Stimulated activated CD4-positive, alpha-beta T cell treated with anti-CD3 and anti-CD28 coated beads, Interleukin-1b, Interleukin-23, amount 100 ng/mL, for 48 hours (primary cell): ENCODE measurements at places on chromosomes 7 and 10.

- DNase-seq = no peak
Observed at GRCh38 chr7:108094933-108095710, 35.0 kb downstream of the LAMB4 start.

GRCh38 chr7:123966936-123967335 is 41.9 kb downstream of the SPAM1 start:
- DNase-seq = no peak

GRCh38 chr7:123057911-123058310 is 62.4 kb upstream of the TAS2R16 start:
- no peak for DNase-seq

- no peak for DNase-seq
Observed at GRCh38 chr7:112873831-112874553, 83.8 kb upstream of the TMEM168 start.

- peak; percentile 84 for DNase-seq
Observed at GRCh38 chr10:16779384-16779915, 37.8 kb downstream of the RSU1 start.

DNA sequence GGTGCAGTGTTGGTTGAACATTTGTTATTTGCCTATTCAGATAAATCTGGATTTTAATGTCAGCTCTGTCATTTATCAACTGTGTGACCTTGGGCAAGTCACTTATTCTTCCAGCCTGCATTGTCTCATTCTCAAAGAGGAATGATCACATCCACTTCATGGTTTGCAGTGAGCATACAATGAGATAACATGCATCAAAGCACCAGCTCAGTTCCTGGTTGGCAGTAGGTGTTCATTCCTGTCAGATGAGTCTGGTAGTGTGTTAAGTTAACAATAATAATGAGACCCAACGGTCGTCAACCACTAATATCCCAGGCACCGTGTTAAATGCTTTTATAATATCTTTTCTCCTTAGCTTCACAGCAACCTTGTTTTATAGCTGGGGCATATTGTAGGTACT is 137.3 kb downstream of the SORCS3 start:
- DNase-seq = no peak

- DNase-seq = no peak
Observed at GRCh38 chr7:141486959-141487358, 64.3 kb upstream of the AGK start.

DNA sequence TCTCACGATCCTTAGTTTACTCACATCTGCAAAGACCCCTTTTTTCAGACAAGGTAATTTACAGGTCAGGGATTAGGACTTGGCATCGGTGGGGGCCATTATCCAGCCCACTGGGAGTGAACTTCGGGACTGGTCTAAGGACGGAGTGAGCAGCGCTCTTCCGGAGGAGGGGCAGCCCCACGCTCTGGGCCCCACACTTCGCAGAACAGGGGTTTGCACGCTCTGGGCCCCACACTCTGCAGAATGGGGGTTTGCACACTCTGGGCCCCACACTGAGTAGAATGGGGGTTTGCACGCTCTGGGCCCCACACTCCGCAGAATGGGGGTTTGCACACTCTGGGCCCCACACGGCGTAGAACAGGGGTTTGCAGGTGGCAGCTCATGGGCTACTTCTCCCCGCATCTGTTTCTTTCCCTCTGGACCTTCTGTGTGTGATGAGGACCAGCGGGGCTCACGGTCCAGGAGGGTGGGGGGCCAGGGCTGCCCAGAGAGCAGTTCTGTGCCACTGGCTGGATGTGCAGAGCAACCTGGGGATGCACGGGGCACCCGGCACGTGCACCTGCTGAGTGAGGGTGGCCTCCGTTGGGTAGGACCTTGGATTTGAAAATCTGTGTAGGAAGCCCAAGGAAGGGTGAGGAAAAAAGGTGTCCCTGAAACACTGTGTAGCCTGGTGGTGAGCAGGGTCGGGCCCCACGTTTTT is 134.8 kb downstream of the WDR37 start:
- DNase-seq = no peak
